Smooth muscle cell of the brain vasculature (primary cell): ENCODE measurements at places on chromosomes 6 and 20.

DNA sequence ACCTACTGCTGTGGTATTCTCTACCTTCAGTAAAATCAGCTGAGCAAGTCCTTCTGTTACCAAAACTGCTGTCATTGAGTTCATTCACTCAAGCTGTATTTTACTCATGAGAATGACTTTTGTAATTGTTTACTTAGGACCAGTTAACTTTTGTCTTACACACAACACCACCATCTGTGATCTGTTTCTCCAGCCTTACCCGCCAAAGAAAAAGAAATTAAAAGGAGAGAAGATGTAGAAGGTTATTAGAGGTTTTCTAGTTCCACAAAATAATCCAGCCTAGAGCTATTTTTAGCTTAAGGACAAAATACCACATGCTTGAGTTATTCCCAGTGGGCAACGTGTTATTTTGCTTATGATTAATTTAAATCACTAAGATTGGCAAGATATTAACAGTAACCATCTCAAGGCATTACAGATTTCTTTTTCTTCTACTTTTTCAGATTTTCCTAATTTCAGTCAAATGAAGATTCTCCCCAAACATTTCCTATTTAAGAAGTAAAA, 38.2 kb downstream of the FAM8A1 start:
- DNase-seq, result no peak

- DNase-seq, result peak; percentile 40
Measured at GRCh38 chr20:46757754-46758678, 48.6 kb downstream of the SLC2A10 start.

DNA sequence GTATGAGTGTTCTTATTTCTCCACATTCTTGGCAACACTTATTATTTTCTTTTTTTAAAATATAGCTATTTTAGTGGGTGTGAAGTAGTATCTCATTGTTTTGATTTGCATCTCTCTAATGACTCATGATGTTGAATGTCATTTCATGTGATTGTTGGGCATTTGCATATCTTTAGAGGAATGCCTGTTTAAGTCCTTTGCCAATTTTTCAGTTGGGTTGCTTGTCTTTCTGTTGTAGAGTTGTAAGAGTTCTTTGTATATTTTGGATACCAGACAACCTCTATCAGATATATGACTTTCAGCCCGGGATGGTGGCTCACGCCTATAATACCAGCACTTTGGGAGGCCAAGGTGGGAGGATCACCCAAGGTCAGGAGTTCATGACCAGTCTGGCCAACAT, 5.1 kb upstream of the POPDC3 start:
- DNase-seq, result no peak

- DNase-seq, result peak; percentile 89
Measured at GRCh38 chr6:3438190-3439167, 18.4 kb downstream of the SLC22A23 start.

DNA sequence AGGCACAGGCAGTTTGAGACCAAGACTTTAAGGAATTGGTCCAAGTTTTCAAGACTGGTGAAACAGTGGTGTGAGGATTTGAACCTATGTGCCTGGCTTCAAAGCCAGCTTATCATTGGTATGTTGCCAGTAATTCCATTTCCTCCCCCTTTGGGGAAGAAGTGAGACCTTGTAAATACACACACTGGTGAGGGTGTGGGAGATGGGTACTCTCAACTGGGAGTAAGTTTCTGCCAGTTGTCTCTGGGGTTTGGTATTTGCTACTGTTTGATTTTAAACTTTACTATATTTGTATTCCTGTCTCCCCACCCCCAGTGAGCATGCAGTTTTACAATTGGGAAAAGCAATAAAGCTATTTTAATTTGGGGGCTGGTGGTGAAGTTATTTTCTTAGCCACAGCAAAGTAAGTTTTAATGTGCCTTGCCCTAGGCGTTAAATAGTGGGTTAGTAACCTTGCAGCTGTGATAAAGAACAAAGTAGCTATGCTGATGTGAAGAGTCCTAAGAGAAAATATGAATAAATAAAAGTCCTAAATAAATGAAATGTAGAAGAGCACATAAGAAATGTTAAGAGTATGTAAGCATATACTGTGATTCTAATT, 31.0 kb downstream of the SNX9 start:
- DNase-seq, result no peak

DNA sequence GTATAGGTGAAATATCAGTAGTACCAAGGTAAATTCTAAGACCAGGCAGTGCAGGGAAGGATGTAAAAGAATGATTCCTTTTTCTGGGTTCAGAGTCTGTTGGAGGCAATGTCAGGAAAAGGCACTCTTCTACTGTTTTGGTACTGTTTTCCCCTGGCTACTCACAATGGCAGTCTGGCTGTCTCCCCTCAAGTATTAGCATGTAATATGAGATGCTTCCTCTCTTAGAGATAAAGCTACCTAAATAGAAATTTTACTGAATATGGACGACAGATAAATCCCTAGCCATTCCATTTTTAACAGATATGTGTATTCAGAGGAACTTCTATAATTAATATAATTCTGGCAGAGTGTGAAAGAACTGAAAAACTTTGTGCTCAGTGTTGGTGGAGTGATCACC, 3.5 kb downstream of the RNF8 start:
- no peak for DNase-seq

DNA sequence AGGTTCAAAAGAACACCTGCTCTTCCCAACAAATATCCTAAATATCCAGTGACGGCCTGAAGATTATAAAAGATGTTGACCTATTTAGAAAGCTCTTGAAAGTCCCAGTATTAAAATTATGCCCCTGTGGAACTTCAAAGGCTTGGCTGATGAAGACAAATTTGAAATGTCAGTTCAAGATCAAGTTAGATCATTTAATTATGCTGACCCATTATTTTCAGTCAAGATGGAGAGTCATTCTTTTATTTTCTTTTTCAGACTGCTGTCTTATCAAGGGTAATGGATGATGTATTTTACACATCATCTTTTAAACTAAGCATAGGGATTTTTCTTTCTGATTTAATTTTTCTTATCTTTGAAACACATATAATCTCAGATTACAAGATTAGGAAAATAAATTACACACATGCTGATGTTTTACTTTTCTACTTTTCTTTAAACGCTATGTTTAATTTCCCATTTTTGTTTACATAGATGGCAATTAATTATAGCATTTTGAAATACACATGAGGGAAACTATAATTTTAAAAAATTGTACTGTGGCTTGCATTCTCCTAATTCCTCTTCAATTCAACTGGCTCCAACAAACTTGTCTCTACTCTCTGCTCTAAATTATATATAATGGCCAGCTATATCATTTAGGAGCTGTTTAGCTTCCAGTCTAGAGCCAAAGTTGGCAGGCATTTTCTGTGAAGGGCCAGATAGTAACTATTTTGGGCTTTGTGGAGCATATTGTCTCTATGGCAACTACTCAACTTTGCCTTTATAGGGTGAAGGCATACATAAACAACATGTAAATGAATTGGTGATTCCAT, 123.7 kb downstream of the RCAN2 start:
- DNase-seq, result no peak

DNA sequence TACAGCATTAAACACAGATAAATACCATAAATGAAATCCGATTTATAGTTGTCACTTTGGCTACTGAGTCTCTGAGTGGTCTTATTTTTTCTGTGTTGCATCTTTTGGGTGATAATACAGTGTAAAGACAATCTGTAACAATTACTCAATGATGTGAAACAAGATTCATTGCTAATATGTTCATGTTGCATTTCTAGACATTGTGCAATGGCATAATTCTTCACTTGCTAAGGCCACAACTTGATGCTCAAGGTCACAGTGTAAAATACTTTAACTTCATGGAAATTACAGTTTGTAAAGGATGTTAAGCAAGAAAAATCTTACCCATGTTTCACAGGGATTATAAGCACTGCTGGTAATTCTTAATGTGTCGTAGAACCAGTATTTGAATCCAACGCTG, 74.9 kb upstream of the SMLR1 start:
- DNase-seq, result no peak

DNA sequence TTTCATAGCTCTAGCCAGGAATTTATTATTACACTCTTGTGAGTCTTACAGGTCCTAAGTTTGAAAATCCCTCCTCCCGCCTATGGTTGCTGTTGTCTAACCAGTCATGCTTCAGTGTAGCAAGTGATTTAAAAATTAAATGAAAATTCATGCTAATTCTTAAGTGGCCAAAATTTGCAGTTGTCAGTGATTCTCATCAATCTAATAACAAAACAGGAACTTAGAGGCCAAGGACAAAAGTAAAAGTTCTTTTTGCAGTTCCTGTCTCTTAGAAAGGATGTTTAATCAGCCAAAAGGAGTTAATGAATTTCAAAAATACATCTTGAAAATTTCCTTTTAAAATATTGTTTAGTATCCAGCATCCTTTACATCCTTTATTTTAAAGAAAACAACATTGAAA, 36.3 kb downstream of the VTA1 start:
- DNase-seq, result no peak

- no peak for DNase-seq
Measured at GRCh38 chr6:22708469-22708868, 139.1 kb downstream of the HDGFL1 start.

GRCh38 chr20:18324596-18325089, 36.3 kb downstream of the ZNF133 start:
- no peak for DNase-seq

DNA sequence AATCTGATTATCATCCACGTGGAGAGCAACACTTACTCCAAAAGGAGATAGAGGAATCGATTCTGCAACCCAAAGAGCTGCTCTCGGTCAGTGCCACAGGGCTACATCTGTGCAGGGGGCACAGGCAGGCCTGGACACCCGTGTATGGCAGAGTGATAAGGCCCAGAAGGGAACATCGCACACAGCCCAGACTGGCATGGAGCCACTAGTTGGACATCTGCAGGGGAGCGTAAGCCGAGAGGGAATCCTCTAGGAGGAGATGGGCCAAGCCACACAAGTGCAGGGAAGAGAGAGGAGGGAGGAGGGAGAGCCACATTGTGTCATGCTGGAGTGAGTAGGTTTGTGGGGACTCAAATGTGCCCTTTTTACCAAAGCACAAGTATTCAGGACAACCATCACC, 50.4 kb upstream of the ENTPD6 start:
- no peak for DNase-seq

DNA sequence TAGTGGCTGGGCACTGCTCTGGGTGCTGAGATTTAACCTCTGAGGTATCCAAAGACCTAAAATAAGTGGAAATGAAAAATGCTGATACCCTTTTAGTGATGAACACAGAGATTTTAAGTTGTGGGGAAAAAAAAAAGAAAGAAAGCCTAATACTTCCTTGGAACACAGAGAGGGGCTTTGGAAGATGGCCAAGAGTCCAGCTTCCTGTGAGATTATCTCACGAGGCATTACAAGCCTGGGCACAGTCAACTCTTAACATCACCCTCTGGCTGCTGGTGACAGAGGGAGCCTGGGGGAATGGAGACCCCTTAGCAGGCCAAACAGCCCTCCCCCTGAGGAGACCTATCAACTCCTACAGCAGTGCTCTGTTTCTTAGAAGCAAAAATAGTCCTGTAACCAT, 19.7 kb downstream of the BTN2A1 start:
- DNase-seq, result no peak

DNA sequence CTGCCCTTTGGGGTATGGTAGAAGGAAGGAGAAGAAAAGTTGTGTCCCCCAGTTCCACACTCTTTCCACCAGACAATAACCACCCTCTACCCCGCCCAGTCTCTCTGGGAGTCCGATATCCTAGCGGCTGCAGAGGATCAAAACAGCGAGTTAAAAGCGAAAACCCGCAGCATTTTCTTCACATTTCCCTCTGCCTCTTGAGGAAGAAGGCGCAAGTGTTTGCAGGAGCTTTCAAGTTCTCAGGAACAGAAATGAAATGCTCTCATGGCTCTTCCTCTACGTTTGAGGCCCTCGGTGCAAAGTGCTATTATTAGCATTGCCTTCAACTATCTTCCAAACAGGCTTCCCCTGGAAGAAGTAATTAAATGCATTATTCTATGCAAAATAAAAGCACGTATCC, 52.2 kb upstream of the CCDC167 start:
- DNase-seq, result no peak

- DNase-seq, result no peak
Measured at GRCh38 chr20:61173961-61174725, 77.9 kb upstream of the CDH4 start.

DNA sequence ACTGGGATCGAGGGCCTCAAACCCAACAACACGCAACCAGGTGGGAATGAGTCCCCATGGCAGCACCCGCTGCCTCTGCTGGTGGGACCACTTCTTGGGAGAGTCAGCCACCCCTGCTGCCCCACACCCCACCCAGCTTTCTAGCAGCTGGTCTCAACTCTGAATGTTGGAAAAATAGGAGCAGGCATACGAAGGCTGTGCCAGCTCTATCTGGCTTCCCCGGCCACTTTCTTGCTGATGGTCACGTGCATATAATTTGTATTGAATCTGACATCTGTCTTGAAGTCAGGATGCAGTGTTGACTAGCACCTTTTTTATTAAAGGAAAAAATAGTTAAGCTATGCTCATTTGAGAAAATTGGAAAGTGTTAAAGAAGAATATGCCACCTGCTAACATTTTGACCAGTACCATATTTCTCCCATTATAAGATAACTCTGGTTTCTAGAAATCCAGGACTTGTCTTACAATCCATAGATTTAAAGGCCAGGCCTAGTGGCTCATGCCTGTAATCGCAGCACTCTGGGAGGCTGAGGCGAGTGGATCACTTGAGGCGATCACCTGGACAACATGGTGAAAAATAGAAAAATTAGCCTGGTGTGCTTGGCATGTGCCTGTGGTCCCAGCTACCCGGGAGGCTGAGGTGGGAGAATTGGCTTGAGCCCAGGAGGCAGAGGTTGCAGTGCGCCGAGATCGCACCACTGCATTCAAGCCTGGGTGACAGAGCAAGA, 26.9 kb upstream of the MAPRE1 start:
- DNase-seq, result no peak

GRCh38 chr20:16675001-16675564, 54.7 kb upstream of the SNRPB2 start:
- no peak for DNase-seq

GRCh38 chr6:107977283-107977682, 19.3 kb upstream of the SEC63 start:
- DNase-seq, result no peak

- peak; percentile 83 for DNase-seq
Measured at GRCh38 chr20:60057866-60058807, 99.9 kb downstream of the CDH26 start.
